ENCODE measurements at places on chromosomes 3 and 15. TPM values are rescaled to one million over a fixed set of nuclear protein-coding genes. Genes with fewer than 3 reads are reported as not detected.

GRCh38 chr3:95029644-95030043 lies 966.8 kb downstream of the NSUN3 start:
- no peak overlapping the region for H3K4me3 ChIP-seq
- no peak for DNase-seq
- no peaks in the 10 kb centered on the region for H3K36me3 ChIP-seq

- H3K4me3 ChIP-seq: no peak overlapping the region
- no peak overlapping the region for H3K27ac ChIP-seq
- no peaks in the 10 kb centered on the region for H3K4me1 ChIP-seq
- no peaks in the 10 kb centered on the region for H3K36me3 ChIP-seq
These were observed 175.7 kb downstream of the KLHL25 start for GRCh38 chr15:85618956-85619491.

- H3K27ac ChIP-seq: no peak overlapping the region
- H3K4me1 ChIP-seq: peaks cover 2% of the 10 kb centered on the region
- no peak for DNase-seq
- H3K27me3 ChIP-seq: no peaks in the 10 kb centered on the region
- H3K4me3 ChIP-seq: no peak overlapping the region
These were observed 52.4 kb downstream of the TRIM69 start for GRCh38 chr15:44788748-44789147.

GMNC gene
- total RNA-seq: 0.27 TPM

GRCh38 chr3:129482721-129483120 lies 42.7 kb downstream of the IFT122 start:
- DNase-seq: no peak
- H3K4me3 ChIP-seq: no peak overlapping the region
- H3K36me3 ChIP-seq: peaks cover 2% of the 10 kb centered on the region
- no peaks in the 10 kb centered on the region for H3K4me1 ChIP-seq

SLC27A2 gene
- total RNA-seq: 14.0 TPM

- H3K27ac ChIP-seq: no peak overlapping the region
- DNase-seq: no peak
- peaks cover 8% of the 10 kb centered on the region for H3K4me1 ChIP-seq
- H3K36me3 ChIP-seq: no peaks in the 10 kb centered on the region
- no peak overlapping the region for H3K4me3 ChIP-seq
- H3K27me3 ChIP-seq: no peaks in the 10 kb centered on the region
These were observed 29.9 kb downstream of the LINGO1 start for GRCh38 chr15:77602800-77603199.

- no peak for DNase-seq
- H3K4me3 ChIP-seq: no peak overlapping the region
- H3K27me3 ChIP-seq: no peaks in the 10 kb centered on the region
- no peaks in the 10 kb centered on the region for H3K4me1 ChIP-seq
- no peak overlapping the region for H3K27ac ChIP-seq
These were observed 35.1 kb downstream of the DPH3 start for GRCh38 chr3:16229681-16230080.

GRCh38 chr15:98812716-98813446 lies 164.5 kb downstream of the IGF1R start:
- no peak for DNase-seq
- no peak overlapping the region for H3K27ac ChIP-seq
- peaks cover 6% of the 10 kb centered on the region for H3K4me1 ChIP-seq
- H3K36me3 ChIP-seq: no peaks in the 10 kb centered on the region
- H3K27me3 ChIP-seq: no peaks in the 10 kb centered on the region

CELSR3 gene
- 7.8 TPM for total RNA-seq

DNA sequence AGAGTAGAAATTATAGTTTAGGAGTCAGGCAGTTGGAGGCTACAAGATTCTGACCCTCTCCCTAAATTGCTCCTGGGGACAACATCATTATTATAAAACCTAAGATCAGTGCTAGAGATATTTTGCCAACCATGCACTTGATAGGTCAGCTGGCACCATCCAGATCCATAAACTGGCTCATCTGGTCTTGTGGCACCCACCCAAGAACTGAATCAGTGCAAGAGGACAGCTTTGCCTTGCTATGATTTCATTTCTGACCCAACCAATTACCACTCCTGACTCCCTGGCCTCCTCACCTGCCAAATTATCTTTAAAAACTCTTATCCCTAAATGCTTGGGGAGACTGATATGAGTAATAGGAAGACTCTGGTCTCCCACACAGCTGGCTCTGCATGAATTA lies 461.1 kb upstream of the TGFBR2 start:
- no peak overlapping the region for H3K4me3 ChIP-seq
- no peaks in the 10 kb centered on the region for H3K4me1 ChIP-seq
- no peak for DNase-seq

C2CD4A gene
- not detected for total RNA-seq

CHRD gene
- 8.0 TPM for total RNA-seq

GRCh38 chr15:84023636-84024035 lies 211.9 kb upstream of the GOLGA6L4 start:
- peak; percentile 28 for DNase-seq
- no peak overlapping the region for H3K4me3 ChIP-seq
- H3K36me3 ChIP-seq: no peaks in the 10 kb centered on the region
- H3K27me3 ChIP-seq: peaks cover 11% of the 10 kb centered on the region

GOLGA8K gene
- total RNA-seq: 3.3 TPM

MYEF2 gene
- 0.69 TPM for total RNA-seq

CADM2 gene
- total RNA-seq: not detected

XCR1 gene
- total RNA-seq: not detected

CPEB1 gene
- total RNA-seq: not detected

Data from HCT116 (cell line).